Choroid plexus epithelial cell (primary cell): ENCODE measurements at places on chromosomes 1 and 21.
A peak's percentile ranks its signal among the peaks of the same experiment; 100 is the strongest.

DNA sequence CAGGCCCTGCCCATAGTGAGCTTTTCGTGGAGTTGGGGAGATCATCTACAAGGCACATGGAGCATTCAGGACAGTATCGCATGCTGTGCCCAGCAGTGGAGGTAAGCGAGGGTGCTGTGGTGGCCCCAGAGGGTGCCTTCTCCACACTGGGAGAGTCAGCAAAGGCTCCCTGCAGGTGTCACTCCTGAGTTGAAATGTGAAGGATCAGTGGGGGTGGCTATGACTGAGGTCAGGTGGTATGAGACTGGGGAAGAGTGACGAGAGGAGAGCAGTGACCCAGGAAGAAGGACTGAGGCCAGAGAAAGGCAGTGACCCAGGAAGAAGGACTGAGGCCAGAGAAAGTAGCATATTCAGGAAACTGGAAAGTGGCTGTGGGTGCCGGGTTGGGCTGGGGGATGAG, 53.0 kb downstream of the SPAG17 start:
- DNase-seq: no peak

DNA sequence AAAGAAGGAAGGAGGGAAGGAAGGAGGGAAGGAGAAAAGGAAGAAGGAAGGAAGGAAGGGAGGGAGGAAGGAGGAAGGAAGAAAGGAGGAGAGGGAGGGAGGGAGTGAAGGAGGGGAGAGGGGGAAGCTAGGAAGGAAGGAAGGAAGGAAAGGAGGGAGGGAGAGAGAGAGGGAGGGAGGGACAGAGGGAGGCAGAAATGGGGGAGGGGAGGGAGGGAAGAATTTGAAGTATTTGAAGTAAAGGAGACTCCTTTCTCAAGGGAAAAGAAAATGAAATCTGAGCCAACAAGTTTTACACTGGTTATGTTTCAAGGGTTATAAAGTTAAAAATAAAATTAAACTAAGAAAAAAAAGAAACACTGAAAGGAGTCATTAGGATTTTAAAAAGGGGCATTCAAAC, 431.4 kb downstream of the BRINP3 start:
- DNase-seq: peak; percentile 7

GRCh38 chr1:77039739-77040138, 172.5 kb downstream of the ST6GALNAC5 start:
- DNase-seq: peak; percentile 99

- no peak for DNase-seq
These were observed 50.6 kb upstream of the ZC3H12A start for GRCh38 chr1:37423810-37424209.

GRCh38 chr1:107820801-107821200, 144.2 kb downstream of the VAV3 start:
- DNase-seq: peak; percentile 53

DNA sequence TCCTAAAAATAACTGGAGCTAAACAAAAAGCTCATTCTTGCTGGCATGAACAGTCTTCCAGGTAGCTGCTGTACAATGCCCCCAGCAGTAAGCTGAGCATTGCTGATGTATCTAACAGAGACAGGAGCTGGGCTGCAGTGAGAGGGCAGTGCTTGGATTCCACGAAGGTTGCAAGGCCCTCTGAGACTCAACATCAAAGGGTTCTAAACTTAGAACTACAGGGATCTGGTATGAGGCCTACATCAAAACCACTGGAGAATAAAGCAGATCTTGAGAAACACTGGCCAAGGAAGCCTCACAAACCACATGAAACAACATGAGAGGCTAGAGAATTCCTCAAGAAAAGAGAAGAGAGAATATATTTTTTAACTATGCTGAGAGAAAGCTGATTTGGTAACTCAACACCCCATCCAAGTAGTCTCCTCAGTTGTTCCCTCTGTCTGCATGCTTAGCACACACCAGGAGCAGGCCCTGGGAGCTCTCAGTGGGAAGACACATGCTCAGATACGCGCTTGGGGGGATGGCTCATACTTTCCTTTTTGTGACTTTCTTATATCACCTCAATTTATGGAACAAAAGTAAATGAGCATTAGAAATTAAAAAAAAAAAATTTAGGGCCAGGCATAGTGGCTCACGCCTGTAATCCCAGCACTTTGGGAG, 27.7 kb downstream of the DSTYK start:
- DNase-seq: peak; percentile 74

- peak; percentile 4 for DNase-seq
These were observed 56.1 kb downstream of the GABPA start for GRCh38 chr21:25790878-25791204.

DNA sequence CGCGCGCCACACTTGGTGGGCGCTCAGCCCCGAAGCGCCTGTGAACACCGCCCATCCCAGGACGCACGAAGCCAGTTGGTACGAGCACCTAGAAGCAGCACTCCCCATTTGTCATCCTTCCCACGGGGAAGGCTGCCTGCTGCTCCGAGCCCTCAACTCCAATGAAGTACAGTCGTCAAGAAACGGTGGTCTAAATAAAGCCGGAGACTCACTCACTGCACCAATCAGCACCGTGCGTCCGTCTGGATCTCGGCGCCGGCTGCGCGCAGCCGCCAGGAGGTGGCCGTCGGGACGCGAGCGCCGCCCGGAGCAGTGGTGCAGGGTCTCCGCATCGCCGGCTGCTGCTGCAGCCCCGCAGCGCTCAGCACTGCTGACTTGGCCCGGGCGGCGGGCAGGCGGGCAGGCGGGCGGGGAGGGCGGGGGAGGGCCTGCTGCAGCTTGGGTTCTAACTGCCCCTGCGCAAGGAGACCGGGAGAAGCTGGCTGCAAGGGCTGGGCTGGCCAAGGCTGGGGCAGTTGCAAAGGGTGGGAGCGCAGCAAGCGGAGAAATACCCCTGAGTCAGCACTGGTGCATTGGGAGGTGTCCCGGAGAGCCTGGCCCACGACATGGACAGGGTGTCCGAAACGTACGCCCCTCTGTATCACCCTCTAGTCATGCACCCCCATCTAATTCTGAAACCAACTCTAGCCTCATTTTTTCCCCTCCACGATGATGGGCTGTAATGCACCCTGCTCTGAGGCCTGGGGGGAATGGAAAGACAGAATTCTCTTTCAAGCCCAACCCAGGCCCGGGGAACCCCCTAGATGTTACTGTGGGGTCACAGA, 35.8 kb upstream of the H6PD start:
- peak; percentile 76 for DNase-seq

DNA sequence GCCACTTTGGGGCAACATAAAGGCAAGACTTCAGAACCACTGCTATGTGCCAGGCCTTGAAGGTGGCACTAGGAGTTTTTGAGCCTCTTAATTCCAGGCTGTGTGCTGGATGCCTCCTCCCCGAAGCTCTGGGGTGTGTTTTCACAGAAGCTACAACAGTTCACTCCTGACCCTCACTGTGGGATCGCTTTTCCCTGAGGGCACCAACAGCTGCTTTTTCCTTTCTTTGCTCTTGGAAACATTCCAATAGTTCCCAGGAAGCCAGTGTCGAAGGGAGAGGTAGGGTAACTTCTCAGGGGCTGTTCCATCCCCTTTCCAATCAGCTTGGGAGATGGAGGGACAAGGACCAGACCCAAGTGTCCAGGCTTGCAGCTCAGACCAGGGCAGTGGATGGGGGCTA, 153.4 kb downstream of the C1orf94 start:
- DNase-seq: no peak

GRCh38 chr1:209564849-209565248, 18.7 kb upstream of the CAMK1G start:
- DNase-seq: no peak

- DNase-seq: no peak
These were observed 260.1 kb upstream of the TMPRSS15 start for GRCh38 chr21:18663663-18664062.

GRCh38 chr1:41813755-41814745, 104.7 kb downstream of the HIVEP3 start:
- no peak for DNase-seq

DNA sequence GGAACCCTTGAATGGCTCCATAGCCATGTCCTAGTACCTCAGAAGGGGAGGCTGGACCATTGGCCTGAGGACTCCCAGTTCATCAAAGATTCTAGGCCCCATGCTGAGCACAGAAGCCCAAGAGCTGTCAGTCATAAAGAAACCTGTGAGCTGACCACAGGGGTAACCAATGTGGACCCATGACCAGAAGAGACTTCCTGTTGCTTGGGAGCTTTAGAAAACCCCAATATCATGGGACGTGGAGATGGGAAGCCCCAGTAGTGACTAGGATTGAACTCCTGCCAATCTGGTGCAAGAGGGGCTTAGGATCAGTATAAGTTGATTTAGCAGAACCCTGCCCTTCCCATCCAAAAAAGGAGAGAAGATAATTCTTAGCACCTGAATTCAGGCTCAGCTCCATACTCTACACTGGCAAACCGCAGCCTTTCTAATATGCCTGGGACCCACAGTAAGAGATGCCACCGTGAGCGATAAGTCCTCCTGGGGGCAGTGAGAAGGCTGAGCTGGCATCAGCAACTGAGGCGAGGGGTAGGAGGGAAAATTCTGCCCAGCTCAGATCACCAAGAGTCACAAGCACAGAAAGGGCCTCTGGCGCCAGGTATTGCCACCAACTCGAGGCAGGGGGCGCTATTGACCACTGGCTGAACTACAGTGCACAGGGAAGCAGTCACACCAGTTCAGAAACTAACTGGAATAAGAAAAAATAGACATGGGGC, 108.9 kb downstream of the CAPN8 start:
- peak; percentile 28 for DNase-seq

DNA sequence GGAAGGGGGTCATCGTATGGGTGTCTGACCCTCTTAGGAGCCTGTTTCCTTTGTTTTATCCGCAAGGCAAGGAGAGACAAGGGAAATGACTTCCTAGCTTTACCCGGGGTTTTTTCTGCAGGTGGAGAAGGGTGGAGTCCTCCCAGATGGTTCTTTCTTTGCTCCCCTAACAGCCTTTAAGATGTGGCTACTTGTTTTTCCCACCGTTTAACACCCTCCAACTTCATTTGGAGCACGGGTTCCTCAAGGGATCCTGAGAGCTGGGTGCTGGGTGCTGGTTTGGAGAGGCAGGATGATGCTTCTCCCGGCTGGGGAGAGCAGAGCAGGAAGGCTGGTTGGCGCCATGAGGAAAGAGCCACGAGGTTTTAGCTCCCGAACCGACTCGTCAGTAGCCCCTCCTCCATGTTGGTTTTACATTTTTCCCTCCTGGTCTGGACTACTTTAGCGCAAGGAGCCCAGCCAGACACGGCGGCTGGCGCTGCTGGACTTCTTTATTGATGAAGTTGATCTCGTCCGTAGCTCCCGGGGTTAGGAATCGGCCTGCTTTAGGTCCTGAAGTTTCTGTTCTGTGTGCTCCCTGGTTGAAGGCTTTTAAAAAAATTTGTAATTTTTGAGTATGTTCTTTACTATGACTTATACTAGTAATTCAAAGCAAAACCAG, 1.4 kb downstream of the UCK2 start:
- peak; percentile 89 for DNase-seq

DNA sequence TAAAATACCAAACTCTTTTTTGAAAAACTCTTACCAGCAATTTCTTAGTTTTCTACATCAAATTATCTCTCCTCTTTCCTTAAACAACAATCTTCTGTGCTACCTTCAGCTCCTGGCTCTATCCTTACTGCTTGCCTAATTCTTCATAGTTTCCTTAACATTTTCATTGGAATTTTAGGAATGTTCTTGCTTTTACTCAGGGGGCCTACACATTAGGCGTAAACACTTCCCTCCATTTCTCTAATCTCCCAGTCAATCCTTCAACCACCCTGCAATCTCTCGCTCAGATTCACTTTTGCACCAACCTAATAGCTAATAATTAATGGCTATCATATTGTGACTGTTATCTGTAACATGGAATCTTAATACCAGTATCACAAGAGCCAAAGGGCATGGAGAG, 50.1 kb downstream of the ADAMTS5 start:
- no peak for DNase-seq

DNA sequence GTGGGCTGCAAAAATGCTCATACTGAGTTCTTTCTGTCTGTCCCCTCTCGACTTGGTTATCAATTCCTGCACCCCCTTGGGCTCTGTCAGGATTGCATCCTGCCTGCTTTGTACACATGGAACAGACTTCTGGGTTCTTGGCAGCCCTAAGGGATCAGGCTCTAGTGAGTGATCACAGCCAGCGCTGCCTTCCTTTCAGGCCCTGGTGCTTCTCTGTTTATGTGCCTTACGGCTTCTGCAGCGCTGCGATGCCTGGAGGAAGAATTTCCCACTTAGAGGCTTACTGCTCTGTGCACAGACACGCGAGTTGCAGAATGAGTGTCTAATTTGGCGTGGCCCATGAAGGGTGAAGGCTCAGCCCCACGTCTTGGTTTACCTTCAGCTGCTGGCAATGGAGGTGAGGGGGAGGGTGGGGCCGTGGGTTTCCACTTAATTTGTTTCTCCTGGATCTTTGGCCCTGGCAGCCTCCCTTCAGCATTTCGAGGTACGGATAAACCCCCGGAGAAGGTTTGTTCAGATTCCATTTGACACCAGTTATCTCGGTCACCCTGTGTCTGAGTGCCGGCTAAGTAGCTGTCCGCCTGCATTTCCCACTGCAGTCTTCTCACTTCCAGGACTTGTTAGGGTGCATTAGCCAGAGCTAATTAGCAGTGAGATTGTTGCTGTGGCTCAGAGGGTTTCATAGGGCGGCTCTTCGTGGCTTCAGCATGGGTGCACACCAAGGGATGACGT, 227.3 kb downstream of the DYRK1A start:
- DNase-seq: no peak

- DNase-seq: no peak
These were observed 64.5 kb upstream of the SCCPDH start for GRCh38 chr1:246659594-246660140.

GRCh38 chr1:27513958-27514357, 24.0 kb upstream of the WASF2 start:
- DNase-seq: no peak

GRCh38 chr1:4653796-4654725, at the start of gene AJAP1:
AJAP1 (plus strand) TSS chr1:4654609; CDS start chr1:4655426, 817 bp downstream.
- no peak for DNase-seq
